ENCODE measurements at places on chromosomes 5 and 9. TPM values are rescaled to one million over a fixed set of nuclear protein-coding genes. Genes with fewer than 3 reads are reported as not detected.

- no peaks in the 10 kb centered on the region for H3K36me3 ChIP-seq
- H3K27ac ChIP-seq: no peak overlapping the region
- no peaks in the 10 kb centered on the region for H3K4me1 ChIP-seq
- no peaks in the 10 kb centered on the region for H3K27me3 ChIP-seq
These were observed 7.9 kb downstream of the WNT8A start for GRCh38 chr5:138091685-138092084.

Gene CEL
- 0.79 TPM for total RNA-seq

Gene PCDHGA12
- total RNA-seq: 4.6 TPM

DNA sequence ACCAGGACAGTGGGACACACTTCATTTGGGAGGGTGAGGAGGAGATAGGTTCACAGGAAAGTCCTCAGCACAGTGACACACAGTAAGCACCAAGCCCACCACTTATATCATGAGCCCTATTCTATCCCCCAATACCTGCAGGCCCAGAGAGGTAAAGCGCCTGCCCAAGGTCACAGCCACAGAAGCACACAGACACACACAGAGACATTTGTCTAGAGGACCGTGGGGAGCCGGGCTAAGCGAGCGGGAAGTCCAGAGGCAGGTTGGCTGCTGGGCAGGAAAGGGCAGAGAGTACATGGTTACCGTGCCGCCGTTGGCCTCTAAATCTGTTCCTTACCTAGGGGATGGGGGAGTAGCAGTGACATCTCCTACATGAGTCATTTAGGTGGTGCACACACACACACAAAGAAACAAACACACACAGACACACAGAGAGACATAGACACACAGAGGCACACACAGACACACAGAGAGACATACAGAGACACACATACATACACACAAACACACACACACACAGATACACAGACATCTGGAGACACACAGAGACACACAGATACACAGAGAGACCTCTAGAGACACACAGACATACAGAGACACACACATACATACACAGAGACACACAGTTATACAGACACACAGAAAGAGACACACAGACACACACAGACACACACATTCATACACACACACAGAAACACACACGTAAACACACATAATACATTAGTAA lies 15.9 kb upstream of the DUSP1 start:
- peak overlapping the region; percentile 87 for H3K27ac ChIP-seq
- H3K27me3 ChIP-seq: no peaks in the 10 kb centered on the region
- H3K4me3 ChIP-seq: no peak overlapping the region
- no peaks in the 10 kb centered on the region for H3K36me3 ChIP-seq

DNA sequence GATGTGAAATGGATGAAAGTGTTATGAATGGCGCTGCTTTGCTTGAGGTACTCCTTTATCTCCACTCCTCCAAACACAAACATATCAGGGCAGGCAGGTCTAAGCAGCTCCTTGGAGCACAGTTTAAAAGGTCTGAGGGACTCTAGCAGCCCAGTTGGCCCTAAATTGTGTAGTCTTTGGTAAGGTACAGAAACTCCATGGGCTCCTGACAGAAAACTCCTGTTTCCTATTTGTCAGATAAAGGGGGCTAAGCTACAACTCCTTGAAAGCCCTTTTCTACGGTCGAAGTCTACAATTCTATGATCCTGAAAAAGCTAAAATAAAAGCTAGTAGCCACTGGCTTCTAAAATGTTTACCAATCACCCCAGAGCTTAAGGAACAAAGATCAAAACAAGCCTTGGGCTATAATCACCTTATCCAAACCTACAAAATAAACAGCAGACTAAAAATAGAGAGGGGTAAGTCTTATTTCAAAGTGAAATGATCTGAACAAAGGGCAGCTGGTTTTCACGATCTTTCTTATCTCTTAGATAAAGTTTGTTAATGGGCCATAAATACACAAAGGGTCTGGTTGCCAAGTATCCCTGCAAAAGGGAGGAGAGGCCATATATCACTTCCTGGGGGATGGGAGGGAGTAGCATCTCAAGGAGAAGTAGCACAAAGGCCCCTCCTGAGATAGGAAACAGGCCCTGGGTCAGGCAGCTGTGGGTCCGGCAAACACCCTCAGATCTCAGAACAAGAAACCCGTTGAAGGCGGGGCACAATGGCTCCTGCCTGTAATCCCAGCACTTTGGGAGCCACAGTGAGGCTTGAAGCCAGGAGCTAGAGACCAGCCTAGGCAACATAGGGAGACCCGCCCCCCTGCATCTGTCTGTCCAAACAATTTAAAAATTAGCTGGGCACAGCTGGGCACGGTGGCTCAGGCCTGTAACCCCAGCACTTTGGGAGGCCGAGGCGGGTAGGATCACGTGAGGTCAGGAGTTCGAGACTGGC lies 28.3 kb upstream of the DENND4C start:
- no peaks in the 10 kb centered on the region for H3K4me1 ChIP-seq
- H3K36me3 ChIP-seq: no peaks in the 10 kb centered on the region
- no peak overlapping the region for H3K4me3 ChIP-seq
- DNase-seq: no peak

DNA sequence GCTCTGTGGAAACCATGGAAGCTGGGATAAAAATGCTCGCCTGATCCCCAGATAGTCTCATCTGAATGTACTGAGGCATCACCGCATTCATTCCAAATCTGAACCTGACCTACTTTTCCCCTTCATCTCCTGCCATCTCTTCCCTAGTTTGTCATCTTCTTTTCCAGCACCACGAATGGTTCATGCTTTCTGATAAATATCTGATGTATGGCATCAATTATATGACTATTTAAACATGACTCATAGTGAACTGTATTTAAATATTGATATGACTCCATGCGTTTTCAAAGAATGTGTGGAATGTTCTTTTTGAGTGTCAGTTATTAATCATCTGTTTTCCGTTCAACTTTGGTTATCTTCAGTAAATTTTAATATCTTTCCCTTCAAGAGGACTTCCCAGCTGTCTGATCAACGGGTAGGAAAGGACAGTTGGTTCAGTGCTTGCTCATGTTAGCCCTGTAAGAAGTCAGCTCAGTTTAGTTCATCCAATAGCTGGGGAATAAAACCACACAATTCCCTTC lies 21.1 kb downstream of the BASP1 start:
- no peaks in the 10 kb centered on the region for H3K36me3 ChIP-seq
- H3K27me3 ChIP-seq: no peaks in the 10 kb centered on the region
- DNase-seq: no peak
- H3K4me3 ChIP-seq: no peak overlapping the region
- H3K4me1 ChIP-seq: no peaks in the 10 kb centered on the region
- H3K27ac ChIP-seq: no peak overlapping the region

DNA sequence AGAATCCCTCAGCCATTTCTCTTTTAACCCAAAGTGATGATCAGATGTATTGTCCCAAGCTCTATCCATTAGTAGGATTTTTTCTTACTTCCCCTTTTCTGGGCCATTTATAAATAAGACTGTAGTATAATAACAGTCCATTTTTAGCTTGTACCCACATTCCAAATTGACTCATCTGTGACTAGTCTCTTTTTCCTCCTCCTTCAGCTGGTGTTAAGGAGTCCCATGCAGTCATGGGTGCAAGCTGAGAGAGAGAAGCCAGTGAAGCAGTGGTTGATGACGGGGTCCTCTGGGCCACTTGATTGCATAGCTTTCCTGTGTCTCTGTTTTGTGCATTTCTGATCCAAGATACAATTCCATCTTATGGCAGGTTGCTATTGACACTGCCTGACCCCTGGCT lies 476.0 kb upstream of the CD180 start:
- no peaks in the 10 kb centered on the region for H3K36me3 ChIP-seq
- no peaks in the 10 kb centered on the region for H3K27me3 ChIP-seq
- DNase-seq: no peak
- no peak overlapping the region for H3K27ac ChIP-seq

DNA sequence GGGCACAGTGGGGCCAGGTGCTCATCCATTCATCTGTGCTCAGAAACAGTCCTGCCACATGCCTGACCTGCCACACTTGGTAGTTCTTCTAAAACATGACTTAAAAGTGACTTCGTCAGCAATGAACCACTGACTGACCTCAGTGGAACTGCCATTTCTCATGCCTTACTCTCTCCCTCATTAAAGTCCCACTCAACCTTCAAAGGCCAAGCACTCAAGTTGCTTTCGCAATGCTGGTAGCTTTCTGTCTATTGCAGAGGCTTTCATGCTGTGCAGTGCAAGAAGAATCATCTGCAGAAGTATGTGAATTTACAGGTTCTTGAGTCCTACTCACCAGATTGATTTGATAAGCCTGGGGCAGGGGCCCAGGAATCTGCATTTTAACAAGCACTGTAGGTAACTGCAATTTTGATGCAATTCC lies 23.9 kb downstream of the B4GALT1 start:
- peak overlapping the region; percentile 47 for H3K27ac ChIP-seq
- H3K36me3 ChIP-seq: no peaks in the 10 kb centered on the region
- DNase-seq: no peak
- peaks cover 93% of the 10 kb centered on the region for H3K4me1 ChIP-seq

Gene SLC22A4
- total RNA-seq: 17.8 TPM

- no peaks in the 10 kb centered on the region for H3K36me3 ChIP-seq
- no peak overlapping the region for H3K4me3 ChIP-seq
- H3K4me1 ChIP-seq: no peaks in the 10 kb centered on the region
- H3K27me3 ChIP-seq: no peaks in the 10 kb centered on the region
- H3K27ac ChIP-seq: no peak overlapping the region
These were observed 102.7 kb upstream of the STARD4 start for GRCh38 chr5:111615054-111615453.

DNA sequence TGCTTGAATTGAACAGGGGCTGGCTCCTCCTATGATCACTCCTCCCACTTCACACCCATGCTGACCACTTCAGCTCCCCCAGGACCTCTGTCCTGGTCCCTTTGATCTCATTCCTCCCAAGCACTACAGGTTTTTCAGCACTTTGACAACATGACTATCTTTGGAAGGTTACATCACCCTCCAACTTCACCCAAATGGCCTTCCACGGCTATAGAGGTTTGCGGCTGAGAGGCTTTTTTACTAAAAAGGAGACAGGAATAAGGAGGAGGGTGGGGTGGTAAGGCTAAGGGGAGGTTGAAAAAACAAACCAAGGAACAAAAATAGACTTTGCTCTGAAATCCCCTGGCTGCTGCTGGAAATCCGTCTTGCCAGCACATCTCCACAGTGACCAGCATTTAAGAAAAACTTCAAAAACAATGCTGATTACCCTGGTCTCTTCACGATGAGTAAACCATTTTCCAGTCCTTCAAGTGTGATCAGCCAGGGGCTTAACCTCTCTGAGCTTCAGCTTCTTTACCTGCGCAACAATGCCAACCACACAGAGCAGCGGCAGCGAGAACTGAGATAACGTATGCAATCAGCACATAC lies 102.7 kb downstream of the DPYSL3 start:
- H3K27me3 ChIP-seq: no peaks in the 10 kb centered on the region
- H3K4me3 ChIP-seq: no peak overlapping the region
- H3K27ac ChIP-seq: peak overlapping the region; percentile 9
- H3K36me3 ChIP-seq: peaks cover 2% of the 10 kb centered on the region

Gene SEMA6A
- 30.1 TPM for total RNA-seq

Gene C9orf43
- 0.39 TPM for total RNA-seq

DNA sequence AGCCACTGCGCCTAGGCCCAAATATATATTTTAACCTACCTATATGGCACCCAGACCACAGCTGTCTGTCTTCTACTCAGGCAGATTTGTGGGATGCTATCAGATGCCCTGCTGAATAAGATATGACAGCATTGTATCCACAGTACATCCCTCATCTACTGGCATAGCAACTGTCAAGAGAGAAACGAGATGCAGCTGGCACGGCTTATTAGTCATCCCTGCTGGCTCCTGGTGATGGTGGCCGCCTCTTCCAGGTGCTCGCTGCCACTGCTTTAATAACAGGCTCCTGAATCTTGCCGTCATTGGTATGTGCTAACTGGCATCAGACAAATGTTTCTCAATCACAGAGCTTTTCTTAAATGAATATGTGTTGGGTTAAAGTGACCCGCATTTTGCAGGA lies 34.0 kb downstream of the B4GALT1 start:
- H3K27ac ChIP-seq: no peak overlapping the region

DNA sequence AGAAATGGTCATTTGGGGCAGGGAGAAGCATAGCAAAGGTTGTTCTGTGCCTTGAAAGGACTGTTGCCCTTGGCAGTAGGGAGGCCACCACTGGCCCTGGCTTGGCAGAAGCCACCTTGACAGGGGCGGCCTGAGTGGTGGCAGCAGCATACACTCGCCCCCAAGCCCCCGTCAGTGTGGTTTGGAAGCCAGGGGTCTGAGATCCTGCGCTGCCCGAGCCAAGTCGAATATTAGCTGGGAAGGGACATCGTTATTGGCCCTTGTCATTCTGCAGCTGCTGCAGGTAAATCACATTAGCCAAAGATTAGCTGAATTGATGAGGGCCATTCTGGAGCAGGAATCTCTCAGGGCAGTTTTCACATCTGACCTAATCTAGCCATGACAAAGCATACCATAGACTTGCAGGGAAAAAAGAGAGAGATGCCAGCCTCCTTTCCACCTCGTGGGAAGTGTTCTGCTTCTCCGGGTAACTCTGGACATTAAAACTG lies 9.0 kb downstream of the OLFM1 start:
- no peak for DNase-seq
- no peaks in the 10 kb centered on the region for H3K4me1 ChIP-seq
- no peak overlapping the region for H3K27ac ChIP-seq
- no peaks in the 10 kb centered on the region for H3K36me3 ChIP-seq
- no peak overlapping the region for H3K4me3 ChIP-seq

Measured in upper lobe of left lung (tissue), 6 donors.